Cerebellum (tissue), 4 donors: ENCODE measurements at places on chromosomes 3 and 15. TPM values are rescaled to one million over a fixed set of nuclear protein-coding genes. Genes with fewer than 3 reads are reported as not detected.
A peak's percentile ranks its signal among the peaks of the same experiment; 100 is the strongest.

Gene CP
- total RNA-seq: 3.1 TPM

Gene STAB1
- total RNA-seq: 19.8 TPM

Gene FBXL2
- total RNA-seq: 62.3 TPM

DNA sequence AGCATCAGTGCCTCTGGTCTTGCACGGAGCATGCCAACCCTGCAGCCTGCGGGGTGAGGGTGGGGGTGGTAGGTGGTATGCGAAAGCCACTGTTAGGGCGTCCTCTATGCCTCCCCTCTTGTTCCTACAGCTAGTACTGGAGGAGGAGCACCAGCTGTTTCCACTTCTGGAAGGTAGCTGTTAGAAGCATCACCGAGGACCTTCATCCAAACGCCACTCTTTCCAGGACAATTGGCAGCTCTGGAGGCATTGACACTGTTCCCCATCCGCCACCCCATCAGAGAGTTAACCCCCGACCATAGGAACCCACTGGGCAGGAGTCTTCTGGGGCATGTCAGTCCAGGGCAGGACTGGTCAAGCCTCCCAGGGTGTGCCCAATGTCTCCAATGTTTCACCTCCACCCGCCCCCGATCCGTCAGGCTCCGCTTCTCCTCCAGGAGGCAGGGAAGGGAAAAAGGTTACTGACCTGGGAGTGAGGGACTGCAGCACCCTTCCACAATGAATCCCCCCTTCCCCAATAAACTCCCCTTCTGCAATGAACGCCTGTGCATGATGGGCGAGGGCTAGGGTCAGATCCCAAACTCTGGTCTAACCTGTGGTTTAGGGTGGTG is 487 bp downstream of the DUOX2 start:
- no peak for DNase-seq

- no peak for DNase-seq
These were observed 156.9 kb downstream of the AGBL1 start for GRCh38 chr15:86236356-86237110.

- DNase-seq: no peak
These were observed 71.3 kb upstream of the STT3B start for GRCh38 chr3:31461426-31461825.

DNA sequence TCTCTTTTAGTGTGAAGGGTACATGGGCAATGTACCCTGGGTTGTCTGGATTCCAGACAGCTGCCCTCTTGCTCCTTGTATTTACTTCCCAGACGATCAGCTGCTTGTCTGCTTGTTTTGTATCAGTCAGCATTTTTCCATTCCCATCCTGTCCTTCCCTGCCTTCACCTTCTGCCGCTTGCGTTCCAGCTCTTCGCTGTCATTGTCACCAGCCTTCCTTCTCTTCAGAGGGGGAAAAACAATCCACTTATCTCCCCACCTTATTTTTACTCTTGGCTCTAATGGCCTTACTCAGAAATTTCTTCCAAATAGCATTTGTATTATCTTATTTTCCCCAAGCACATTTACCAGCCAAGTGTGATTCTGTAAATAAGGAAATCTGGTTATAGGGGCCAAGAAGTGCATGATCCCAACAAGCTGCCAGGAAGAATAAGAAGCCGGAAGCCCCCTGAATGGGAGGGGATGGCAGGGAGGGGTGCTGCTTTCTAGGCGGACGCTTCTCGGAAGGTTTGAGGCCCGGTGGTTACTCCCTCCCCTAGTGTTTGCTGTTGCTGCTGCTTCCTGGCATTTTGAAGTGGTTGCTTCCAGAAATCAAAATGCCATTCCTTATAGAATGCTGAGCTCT is 497.6 kb downstream of the NTRK3 start:
- no peak for DNase-seq

- no peak for DNase-seq
These were observed 17.5 kb downstream of the RFTN1 start for GRCh38 chr3:16496008-16496407.

DNA sequence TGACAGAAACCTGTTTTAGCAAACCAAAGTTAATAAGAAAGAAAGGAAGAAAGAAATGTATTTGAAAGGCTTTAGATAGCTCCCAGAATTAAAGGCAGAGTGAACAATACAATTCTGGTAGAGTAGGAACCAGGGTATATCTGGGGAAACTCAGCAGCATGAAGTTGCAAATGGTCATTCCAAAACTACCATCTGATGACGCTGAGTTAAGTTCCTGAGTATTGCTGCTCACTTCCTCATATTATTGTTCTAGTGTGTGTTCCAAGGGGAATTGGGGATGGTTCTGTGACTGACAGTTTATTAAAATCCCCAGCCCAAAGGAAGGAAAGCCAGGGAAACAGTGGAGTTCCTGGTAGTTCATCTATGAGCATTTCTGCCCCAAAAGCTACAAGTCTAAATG is 88.3 kb upstream of the FRMD4B start:
- DNase-seq: no peak

DNA sequence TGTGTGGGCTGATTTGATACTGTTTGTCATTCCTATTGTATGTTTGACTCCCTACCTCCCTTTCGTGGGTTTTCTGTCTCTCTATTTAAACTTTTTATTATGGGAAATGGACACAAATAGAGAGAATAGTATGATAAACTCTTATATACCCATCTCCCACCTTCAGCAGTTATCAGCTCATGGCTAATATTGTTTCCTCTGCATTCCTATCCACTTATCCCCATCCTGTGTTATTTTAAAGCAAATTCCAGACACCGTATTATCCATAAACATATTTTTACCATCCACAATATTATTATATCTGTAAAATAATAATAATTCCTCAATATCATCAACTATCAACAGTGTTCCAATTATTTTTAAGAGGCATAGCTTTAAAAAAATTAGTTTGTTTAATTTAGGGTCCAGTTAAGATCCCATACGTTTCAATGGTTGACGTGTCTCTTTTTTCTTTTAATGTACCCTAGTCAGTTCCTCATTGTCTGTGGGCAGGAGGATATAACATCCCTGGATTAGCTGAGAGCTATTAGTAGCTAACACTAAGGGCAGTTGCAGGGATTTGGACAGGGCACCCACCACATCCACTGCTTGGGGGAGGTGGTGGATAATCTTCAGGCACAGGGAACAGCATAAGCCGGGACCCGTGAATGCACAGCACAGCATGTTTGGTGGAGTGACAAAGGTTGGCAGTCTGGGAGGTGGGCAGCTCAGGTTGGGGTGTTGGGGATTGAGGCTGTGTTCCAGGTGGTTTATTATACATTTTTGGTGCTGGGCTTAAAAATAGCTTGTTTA is 23.5 kb downstream of the PLCL2 start:
- DNase-seq: no peak

DNA sequence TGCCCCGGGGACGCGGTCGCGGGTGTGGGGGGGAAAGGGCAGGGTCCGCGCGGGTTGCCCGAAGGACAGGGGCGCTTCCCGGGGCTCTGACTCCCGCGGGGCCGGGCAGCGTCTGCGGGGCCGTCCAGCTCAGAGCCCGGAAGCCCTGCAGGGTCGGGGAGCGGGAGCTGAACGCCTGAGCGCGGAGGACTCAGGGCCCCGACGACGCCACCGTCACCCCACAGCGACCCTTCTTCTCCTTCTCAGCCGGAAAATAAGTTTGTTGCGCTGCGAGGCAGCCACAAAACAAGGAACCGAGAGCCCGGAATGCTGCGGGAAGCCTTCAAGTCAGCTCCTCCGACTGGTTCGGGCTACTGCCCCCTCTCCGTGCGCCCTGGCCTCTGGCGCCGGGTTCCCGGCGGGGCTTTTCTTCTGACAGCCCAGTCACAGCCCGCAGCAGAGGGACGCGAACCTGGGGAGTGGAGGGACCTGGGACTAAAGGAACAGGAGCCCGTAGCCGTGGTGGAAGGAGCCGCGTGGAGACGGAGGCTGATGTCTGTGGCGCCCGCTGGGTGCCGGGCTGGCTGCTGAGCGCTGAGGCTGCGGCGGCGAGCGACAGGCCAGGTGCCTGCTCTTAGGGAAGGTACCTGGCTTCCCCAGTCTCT is 484 bp downstream of the CNTN4 start:
- DNase-seq: peak; percentile 42

DNA sequence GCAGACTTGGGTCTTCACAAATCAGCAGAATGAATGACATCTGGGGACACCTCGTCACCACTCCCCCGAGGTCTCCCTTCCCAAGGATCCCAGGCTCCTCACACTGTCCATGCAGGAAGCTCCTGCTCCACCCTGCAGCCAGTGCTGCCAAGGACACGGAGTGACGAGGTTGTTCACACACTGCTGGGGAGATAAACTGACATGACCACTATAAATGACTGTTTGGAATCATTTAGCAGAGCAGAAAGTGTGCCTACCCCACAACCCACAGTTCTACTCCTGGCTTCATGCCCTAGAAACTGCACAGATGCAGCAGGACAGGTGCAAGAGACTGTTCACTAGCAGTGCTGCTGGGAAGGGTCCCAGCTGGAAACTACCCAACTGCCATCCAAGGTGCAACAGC is 19.7 kb upstream of the PRSS50 start:
- no peak for DNase-seq

GRCh38 chr3:128497305-128498126 is 4.5 kb upstream of the GATA2 start:
- peak; percentile 79 for DNase-seq

- DNase-seq: no peak
These were observed 7.6 kb downstream of the SCG3 start for GRCh38 chr15:51688863-51689262.
